ENCODE measurements at places on chromosomes 12 and 14.

- peak; percentile 82 for DNase-seq
These were observed 23.3 kb upstream of the NUDT14 start for GRCh38 chr14:105204206-105204930.

DNA sequence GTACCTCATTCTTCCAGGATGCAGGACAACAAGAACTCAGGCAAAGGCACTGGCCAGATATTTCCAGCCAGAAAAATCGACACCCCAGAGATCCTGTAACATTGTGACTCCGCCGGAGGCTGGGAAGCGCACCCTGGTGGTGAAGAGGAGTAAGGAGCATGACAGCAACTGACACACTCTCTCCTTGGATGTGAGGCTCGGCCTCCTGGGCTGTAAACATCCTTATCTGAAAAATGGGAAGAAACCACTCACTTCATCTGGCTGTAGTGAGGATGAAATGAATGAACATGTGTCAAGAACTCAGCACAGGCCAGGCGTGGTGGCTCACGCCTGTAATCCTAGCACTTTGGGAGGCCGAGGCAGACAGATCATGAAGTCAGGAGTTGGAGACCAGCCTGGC lies 27.5 kb downstream of the TCHP start:
- no peak for DNase-seq

GRCh38 chr12:91896286-91897024 lies 249.2 kb downstream of the BTG1 start:
- DNase-seq = no peak

GRCh38 chr12:93183940-93184671 lies 193.6 kb upstream of the NUDT4 start:
- DNase-seq = peak; percentile 39

DNA sequence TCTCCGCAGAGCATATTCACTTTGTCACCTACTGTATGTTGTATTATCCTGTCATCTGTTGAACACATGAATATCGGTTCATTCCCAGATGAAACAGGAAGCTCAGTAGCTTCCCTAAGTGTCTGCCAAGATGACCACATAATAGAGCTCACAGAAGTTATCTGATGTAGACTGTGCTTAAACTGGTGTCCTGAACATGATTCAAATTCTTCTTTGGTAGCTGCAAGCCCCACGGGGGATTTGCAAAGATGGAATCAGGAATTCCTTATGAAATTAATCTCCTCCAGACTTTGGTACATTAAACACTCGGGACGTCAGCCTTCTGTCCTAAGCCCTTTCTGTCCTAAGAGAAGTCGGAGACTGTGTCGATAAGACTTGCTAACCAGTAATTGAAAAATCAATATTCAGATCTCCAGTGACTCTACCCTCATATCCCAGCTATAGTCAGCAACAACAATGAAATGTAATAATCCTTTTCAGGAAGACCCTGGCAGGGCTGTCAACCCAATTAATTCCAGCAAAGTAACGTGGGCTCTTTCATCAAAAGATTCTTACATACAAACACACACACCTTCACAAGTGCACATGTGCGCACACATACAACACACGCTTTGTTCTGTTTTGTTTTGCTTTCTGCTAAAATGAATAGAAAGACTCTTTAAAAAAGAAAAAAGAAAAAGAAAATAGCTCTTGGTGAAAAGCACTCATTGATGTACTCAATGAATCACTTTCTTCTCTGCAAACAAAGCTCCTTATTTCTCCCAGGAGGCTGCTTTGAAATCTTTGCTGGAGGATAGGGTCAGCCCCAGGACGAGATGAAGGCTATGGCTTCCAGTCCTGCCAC lies 127.2 kb downstream of the RIMBP2 start:
- DNase-seq = no peak

GRCh38 chr12:59408431-59408830 lies 187.4 kb upstream of the SLC16A7 start:
- no peak for DNase-seq

GRCh38 chr12:88753066-88753465 lies 172.8 kb upstream of the KITLG start:
- no peak for DNase-seq

GRCh38 chr14:76917158-76917596 lies 91.0 kb downstream of the LRRC74A start:
- no peak for DNase-seq

GRCh38 chr14:43692706-43693105 lies 814.4 kb downstream of the FSCB start:
- no peak for DNase-seq

DNA sequence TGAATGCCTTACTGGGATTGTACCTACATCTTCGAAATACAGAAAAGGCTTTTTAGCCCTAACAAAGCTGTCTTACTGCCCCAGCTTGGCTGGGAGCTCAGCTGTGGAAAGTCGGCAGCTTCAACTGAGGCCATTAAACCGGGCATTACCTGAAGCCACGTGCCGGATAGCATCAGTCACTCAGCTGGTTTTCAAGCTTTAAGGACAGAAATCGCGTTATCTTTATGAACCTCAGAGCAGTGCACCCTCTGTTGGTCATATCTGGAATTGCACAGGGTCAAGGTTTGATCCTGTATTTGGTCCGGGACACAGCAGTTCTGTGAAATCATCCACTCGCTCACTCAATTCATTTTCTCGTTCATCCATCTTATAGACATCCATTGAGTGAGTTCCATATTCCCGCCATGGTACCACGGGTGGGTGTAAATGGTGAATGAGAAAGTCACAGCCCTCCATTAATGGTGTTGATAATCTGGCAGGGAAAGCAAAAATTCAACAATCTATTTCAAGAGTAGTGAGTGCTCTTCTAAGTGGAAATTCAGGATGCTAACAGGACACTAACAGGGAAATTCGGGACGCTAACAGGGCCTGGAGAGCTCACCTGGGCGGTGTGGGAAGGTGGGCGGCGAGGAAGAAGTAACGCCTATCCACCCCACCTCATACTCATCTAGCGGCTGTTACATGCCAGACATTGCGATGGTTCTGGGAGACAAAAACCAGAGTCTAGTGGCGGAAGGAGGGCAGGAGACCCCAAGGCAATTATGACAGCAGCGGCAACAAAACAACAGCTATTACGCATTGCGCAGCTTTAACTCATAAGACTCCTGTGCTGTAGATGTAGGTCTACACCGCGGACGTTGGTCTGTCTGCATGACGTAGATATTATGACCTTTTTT lies 60.6 kb upstream of the TCL1A start:
- DNase-seq = peak; percentile 41

DNA sequence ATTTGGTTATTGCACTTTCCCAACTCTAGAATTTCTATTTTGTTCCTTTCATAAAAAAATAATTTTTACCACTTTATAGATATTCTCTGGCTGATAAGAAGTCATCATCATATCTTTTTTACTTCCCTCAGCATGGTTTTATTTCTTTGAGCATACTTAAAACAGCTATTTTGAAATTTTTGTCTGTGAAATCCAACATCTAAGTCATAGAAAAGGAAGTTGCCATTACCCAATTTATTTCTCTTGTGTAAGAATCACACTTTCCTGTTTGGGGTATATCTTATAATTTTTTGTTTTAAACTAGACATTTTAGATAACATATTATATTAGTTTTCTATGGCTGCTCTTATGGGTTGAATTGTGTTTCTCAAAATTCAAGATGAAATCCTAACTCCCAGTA lies 400.2 kb upstream of the OR4E1 start:
- DNase-seq = no peak

GRCh38 chr14:54931101-54931500 lies 28.5 kb upstream of the GCH1 start:
- no peak for DNase-seq

DNA sequence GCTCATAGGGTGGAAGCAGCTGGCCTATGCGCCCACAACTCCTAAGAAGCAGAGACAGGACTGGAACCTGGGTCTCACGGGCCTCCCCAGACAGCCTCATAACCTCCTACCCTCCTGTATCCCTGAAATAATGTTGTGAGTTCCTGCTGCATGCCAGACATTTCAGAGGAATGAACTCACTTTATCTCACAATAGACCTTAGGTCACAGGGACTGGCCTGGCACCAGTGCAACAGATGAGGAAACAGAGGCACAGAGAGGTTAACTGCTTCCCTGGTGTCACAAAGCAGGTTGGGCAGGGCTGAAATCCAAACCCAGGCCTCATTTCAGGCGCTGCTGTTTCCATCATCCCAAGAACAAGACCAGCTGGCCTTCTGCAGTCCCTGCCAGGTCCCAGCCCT lies 5.3 kb downstream of the PHETA1 start:
- DNase-seq = no peak

- no peak for DNase-seq
These were observed 44.0 kb upstream of the MEG3 start for GRCh38 chr14:100781952-100782351.

DNA sequence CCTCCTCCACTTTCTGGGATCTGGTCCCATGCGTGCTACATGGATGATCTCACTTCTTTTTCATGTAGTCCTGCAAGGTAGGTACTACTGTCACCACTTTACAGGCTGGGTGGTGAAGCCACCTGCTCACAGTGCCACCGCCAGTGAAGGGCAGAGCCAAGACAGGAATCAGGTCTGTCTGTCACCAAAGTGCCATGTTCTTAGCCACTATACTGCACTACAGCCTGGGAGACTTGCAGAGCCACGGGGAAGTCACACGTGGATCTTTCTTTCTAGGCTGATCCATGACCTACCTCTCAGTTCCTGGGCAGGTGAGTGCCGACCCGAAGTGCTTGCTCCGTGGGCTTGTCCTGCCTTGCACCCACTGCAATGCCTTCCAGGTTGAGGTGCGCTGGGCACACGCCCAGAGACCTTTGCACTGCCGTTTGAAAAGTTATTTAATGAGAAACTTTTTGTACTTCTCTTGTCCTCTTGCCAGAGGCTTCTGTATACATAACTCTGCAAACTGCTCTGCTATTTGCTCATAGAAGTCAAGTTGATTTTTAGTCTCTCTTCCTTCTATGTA lies 19.7 kb upstream of the CLMN start:
- DNase-seq = no peak

GRCh38 chr12:130792821-130793553 lies 46.1 kb downstream of the STX2 start:
- DNase-seq = no peak

- no peak for DNase-seq
These were observed 34.4 kb downstream of the TESPA1 start for GRCh38 chr12:54950071-54950727.

GRCh38 chr12:117854339-117855012 lies 114.3 kb downstream of the KSR2 start:
- no peak for DNase-seq

GRCh38 chr12:34598851-34599529 lies 576.7 kb downstream of the ALG10 start:
- no peak for DNase-seq

DNA sequence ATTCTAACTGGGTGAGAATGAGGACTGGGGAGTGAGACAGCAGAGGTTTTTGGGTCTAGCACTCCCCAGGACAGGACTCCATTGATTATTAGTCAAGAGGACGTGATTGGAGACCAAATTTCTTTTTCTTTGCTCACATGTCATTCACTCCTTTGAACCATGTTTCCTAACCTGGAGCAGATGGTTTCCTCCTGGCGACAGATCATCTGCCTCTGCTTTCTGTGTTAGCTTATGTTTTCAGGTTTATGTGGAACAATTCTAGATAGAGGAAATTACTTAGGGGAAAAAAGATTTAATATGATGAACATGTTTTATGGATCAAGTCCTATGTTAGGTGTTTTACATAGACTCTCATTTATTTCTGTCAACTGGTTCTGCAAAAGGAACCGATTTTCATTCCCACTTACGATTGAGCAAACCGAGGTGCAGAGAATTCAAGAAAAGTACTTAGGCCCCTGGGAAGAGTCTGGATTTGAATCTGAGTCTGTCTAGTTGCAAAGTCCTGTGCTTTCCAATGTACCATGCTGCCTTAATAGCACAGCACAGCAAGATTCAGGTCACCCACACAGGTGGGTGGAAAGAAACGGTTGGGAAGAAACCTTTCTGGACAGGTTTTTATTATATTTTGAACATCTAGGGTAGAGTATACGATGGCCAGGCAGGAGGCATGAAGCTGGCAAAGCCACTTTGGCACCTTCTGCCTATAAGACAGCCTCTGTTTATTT lies 30.8 kb downstream of the SMOC1 start:
- DNase-seq = no peak

GRCh38 chr14:80056497-80056801 lies 154.9 kb downstream of the DIO2 start:
- DNase-seq = no peak

GRCh38 chr12:118850244-118850825 lies 131.0 kb upstream of the SRRM4 start:
- no peak for DNase-seq

DNA sequence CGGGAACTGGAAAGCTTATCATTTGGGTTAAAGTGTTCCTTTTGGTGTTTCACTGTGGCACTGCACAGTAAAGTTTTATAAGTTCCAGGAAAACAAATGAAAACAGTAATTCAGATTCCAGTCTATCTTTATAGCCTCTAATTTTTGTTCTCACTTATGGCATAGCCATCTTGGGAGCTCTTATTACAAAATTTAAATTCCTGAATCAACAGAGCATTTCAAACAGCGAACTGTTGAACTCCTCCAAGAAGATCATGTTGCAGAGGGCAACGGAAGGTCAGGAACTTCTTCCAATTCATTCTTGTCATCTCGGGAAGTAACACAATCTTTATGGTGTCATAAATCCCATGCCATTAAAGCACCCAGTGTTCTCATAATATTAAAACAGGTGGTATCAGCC lies 229.1 kb downstream of the KCNC2 start:
- DNase-seq = no peak

GRCh38 chr14:104356020-104356737 lies 217.8 kb downstream of the KIF26A start:
- no peak for DNase-seq

GRCh38 chr12:47833591-47834012 lies 13.9 kb upstream of the HDAC7 start:
- DNase-seq = no peak
